GM12878 (cell line): ENCODE measurements at places on chromosomes 13 and 19. TPM values are rescaled to one million over a fixed set of nuclear protein-coding genes. Genes with fewer than 3 reads are reported as not detected.

- DNase-seq, result no peak
Observed at GRCh38 chr13:44116562-44117332, 237.0 kb downstream of the LACC1 start.

DNA sequence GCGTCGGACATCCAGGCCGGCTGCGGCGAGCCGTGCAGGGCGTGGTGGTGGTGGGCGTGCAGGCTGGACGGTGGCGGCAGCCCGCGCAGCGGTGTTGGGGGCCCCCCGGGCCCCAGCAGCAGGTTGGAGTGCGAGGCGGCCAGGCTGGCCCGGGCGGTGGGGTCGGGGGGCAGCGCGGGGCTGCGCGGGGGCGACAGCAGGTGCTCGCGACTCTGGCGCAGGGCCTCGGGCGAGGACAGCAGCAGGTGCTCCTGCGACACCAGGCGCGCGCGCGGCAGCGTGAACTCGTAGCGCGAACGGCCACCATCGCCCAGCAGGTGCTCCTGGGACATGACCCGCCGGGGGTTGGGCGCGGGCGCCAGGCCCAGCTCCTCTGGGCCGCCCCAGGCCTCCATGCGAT lies 9.8 kb downstream of the SHISA7 start:
- no peak for DNase-seq

DNA sequence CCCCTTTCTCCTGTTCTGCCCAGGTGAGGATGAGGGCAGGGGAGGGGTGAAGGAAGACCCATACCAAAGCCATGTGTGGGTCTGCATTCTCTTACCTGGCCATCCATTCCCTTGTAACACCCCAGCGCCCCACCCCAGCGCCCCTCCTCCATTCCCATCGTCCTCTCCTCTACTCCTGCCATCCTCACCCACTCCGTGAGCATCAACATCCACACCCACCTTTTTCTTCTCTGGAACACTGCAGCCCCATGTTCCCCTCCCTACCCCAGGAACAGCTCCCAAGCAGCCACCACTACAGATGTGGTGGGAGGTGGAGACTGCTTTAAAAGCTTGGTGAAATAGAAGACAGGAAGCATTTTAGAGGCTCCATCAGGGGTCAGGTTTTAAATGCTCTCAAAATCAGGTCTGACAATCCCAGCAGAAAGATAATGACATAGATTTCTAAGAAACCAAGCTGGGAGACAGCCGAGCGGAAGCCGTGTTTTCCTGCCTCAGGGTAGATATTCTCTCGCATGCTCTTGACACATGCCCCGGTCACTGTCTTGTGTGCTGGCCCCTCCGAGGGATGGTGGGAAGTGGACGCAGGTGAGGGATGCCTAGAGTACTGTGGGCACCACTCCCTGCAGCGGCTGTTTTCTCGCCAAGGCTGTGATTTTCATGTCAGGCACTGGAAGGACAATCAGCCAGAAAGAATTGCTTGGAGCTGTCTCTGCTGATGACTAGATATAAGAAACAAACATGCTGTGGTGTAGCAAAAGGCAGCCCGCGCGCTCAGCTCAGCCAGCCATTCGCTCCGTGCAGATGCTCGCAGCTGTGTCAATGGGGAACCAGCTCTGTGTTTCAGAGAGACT lies 9.8 kb downstream of the MEDAG start:
- no peak for DNase-seq

DNA sequence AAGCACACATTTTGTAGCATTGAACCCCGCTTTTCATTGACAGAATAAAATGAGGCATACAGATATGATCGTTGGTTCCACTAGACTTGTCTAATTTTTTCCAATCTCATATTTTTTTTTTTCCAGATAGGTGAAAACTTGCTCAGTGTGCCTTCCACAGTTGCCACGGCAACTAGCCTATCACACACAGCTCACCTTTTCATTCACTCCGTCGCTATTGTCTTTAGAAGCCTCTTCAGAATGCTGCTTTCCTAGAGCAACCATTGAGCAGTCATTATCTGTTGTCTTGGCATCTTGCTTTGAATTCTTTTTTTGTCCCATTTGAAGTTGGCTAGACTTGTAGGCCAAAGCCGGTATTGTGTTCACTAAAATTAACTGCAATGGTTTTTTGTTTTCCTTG lies 37.7 kb upstream of the ESD start:
- DNase-seq, result no peak

DNA sequence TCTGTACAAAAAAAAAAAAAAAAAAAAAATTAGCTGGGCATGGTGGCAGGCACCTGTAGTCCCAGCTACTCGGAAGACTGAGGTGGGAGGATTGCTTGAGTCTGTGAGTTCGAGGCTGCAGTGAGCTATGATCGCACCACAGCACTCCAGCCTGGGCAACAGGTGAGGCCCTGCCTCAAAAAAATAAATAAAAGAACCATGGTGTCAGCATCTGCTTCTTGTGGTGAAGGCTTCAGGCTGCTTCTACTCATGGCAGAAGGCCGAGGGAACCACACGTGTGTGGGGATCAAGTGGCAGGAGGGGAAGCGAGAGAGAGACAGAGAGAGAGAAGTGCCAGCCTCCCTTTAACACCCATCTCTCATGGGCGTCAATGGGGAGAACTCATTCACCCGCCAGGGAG lies 13.5 kb downstream of the BCL3 start:
- no peak for DNase-seq

DNA sequence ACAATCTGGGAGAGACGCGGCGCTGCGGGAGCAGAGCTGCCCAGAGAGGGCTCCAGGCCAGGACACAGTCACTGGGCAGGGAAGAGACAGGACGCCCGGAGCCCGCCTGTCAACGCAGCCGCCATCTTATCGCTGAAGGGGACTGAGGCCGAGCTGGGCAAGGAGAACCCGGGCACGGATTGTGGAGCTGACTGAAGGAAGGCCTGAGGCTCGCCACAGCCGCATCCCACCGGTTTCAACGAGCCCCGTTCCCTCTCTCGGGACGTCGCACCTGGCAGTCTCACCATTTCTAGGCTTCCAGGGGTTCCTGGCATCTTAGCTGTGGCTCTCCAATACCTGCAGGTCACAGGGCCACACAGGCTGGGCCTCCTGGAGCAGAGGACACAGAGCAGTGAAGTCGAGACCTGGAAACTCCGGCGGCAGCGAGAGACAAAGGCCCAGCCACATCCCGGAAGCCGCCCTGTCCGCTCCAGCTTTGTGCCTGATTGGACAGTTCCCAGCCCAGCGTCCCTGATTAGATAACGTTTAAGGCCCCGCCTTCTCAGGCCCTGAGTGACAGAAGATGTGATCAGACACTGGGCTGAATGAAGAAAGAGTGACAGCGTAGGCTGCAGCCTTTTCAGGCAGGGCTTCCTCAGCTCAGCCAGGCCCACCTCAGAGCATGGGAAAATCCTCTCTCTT lies at the start of gene ZNF91:
Gene ZNF91 (minus strand): TSS at position 431 of the 681 bp plus-strand sequence. CDS start 117 bp downstream, at position 314.
- DNase-seq, result peak; percentile 85

DNA sequence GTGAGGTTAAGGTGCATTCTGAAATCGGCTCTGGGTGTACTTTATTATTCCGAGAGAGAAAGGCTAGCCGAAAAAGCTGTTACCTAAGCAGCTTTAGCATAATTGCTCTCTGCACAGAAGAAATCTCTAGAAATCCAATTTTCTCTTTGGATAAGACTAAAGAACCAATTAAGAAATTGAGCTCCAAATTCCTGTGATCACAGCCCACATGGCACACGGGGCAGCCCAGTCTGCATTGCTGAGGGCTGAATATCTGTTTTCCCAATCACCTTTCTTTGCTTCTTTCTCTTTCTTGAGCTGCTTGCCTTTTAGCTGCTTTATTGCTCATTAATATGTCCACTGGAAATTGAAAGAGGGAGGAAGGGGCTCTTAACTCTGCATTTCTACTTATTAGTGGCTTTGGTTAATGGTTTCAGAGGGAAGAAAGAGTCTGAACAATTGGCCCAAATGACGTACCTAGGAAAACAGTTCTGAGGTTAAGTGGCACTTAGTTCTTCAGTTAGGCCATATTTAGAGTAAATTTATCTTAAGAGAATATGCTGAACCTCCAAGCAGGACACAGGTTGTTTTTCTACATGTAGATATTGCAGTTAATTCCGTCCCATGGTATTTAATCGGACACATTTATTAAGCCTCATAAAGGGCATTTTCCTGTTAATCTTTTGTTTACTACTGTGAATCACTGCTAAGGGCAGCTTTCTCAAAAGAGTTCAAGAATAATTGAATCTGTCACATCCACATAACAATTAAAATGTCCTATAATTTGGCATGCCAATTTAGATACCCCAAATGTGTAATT lies 265.7 kb downstream of the ABCC4 start:
- no peak for DNase-seq

The TNFRSF19 gene
- total RNA-seq, result 40.5 and 41.4 TPM in 2 replicates

The CSNK1A1L gene
- not detected in 2 replicates for total RNA-seq

The RINL gene
- 51.3 and 54.9 TPM in 2 replicates for total RNA-seq

The TINCR gene
- total RNA-seq, result 0.16 and 0.36 TPM in 2 replicates

The TRMT1 gene
- 51.4 and 53.1 TPM in 2 replicates for total RNA-seq

The PSG11 gene
- total RNA-seq, result not detected in 2 replicates
